ENCODE measurements at places on chromosomes 1 and 21. TPM values are rescaled to one million over a fixed set of nuclear protein-coding genes. Genes with fewer than 3 reads are reported as not detected.

MATN1 gene
- total RNA-seq = not detected

F5 gene
- 0.44 TPM for total RNA-seq

GRCh38 chr1:185670187-185670627 is 64.0 kb upstream of the HMCN1 start:
- H3K4me3 ChIP-seq = no peak overlapping the region
- no peak overlapping the region for H3K27ac ChIP-seq
- H3K36me3 ChIP-seq = no peaks in the 10 kb centered on the region
- H3K4me1 ChIP-seq = no peaks in the 10 kb centered on the region

DNA sequence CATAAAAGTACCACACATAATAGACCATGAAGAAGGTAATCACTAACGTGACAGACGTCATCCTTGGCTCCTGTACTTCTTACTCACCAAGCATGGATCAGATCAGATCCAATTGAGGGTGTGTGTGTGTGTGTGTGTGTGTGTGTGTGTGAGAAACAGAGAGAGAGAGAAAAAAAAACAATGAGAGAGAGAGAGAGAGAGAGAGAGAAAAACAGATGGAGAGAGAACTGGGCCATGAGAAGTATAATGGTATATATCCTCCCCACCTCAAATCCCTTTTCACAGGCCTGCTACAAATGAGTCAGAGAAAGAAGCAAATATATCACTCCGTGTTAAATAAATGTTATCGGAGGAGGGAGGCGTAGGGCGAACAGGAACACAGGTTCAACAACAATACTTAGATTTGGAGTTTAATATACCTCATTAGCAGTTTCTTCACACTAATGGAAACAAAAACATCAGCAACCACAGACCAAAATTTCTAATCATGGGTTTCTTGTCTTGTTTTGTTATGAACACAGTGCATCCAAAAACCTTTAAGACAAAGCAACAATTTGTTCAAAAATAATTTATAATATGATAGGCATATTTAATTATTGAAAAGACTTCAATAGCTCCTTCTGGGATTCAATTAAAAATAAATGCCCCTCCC is 45.3 kb downstream of the TIAM1 start:
- no peak overlapping the region for H3K4me3 ChIP-seq
- no peaks in the 10 kb centered on the region for H3K4me1 ChIP-seq
- H3K27ac ChIP-seq = no peak overlapping the region
- no peaks in the 10 kb centered on the region for H3K36me3 ChIP-seq
- no peak for DNase-seq
- no peaks in the 10 kb centered on the region for H3K27me3 ChIP-seq

DNA sequence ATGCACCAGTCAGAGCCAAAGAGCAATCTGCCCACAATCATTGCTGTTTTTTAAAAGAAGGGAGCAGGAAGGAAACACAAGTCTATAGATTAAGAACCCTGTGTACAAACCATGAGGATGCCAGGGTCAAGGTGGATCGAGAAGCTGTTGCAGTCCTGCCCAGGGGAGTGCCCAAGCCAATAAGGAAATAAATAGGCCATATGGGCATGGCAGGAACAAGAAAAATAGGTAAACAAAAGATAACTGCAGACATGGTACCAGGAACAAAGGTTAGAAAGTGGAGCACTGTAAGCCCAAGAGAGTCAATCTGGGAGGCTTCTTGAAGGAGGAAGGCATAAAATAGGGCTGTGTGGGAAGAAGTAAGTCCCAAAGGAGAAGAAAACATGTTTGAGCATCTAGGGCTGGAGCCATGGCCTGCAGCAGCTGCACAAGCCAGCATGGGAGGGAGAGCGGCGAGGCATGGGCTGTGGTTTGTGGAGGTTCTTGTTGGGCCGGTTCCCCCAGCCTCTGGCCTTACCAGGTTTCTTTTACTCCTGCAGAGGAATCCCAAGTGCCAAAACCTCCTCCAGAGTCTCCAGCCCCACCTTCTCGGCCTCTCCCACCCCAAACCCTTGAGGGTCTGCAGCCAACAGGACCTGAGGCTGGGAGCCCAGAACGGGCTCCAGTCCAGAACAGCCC is 13.6 kb downstream of the INAVA start:
- no peak overlapping the region for H3K4me3 ChIP-seq
- H3K27ac ChIP-seq = no peak overlapping the region
- DNase-seq = peak; percentile 67

- no peaks in the 10 kb centered on the region for H3K36me3 ChIP-seq
- no peak overlapping the region for H3K27ac ChIP-seq
- no peak overlapping the region for H3K4me3 ChIP-seq
- no peak for DNase-seq
- no peaks in the 10 kb centered on the region for H3K27me3 ChIP-seq
Observed at GRCh38 chr1:53655931-53656746, 82.8 kb downstream of the GLIS1 start.

GABRD gene
- total RNA-seq = not detected

GRCh38 chr1:202311875-202312635 is 29.7 kb downstream of the UBE2T start:
- no peak overlapping the region for H3K4me3 ChIP-seq
- no peaks in the 10 kb centered on the region for H3K27me3 ChIP-seq
- no peaks in the 10 kb centered on the region for H3K36me3 ChIP-seq
- peaks cover 8% of the 10 kb centered on the region for H3K4me1 ChIP-seq

DNA sequence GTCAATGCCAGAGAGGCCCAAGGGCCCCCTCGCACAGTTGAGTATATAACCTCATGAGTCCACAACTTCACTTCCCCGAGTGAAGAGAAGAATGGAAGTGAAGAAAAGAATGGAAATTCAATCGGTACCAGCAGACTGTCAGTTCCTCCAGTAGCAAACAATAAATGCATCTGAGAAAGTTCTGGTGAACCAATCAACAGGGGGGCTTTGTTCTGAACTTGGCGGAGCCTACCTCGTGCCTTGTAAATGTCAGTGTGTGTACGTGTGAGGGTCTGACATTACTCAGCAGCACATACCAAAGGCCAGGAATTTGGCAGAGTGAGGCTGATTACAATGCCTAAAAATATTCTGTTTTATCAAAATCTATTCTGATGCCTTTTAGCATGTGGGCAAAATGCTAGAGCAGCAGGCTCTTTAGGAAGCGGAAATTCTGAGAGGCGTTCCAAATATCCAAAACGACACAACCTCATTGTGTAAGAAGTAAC is 238.5 kb downstream of the LTN1 start:
- no peaks in the 10 kb centered on the region for H3K27me3 ChIP-seq
- H3K4me1 ChIP-seq = no peaks in the 10 kb centered on the region
- DNase-seq = no peak
- no peak overlapping the region for H3K4me3 ChIP-seq

GRCh38 chr1:30808067-30808662 is 50.6 kb upstream of the LAPTM5 start:
- H3K27me3 ChIP-seq = no peaks in the 10 kb centered on the region
- no peak overlapping the region for H3K4me3 ChIP-seq
- no peak for DNase-seq
- H3K36me3 ChIP-seq = no peaks in the 10 kb centered on the region
- H3K27ac ChIP-seq = no peak overlapping the region

DNA sequence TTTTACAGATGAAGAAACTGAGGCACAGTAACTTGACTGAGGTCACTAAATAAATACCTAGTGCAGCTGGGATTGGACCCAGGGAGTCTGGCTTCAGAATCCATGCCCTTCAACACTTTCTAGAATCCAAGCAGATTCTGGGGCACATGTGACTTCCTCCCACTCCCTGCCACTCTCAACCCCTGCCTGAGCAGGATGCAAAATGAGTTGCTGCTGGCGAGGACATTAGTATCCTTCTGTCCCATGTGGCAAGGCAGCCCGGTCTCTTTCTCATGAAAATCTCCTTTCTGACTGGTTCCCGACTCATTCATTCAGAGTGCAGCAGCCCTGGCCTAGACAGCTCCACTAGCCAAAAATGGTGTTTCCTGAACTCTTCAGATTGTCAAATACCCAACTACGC is 28.4 kb downstream of the TNNT2 start:
- H3K36me3 ChIP-seq = no peaks in the 10 kb centered on the region
- no peak overlapping the region for H3K4me3 ChIP-seq
- H3K27me3 ChIP-seq = no peaks in the 10 kb centered on the region
- DNase-seq = no peak
- no peak overlapping the region for H3K27ac ChIP-seq
- no peaks in the 10 kb centered on the region for H3K4me1 ChIP-seq

DNA sequence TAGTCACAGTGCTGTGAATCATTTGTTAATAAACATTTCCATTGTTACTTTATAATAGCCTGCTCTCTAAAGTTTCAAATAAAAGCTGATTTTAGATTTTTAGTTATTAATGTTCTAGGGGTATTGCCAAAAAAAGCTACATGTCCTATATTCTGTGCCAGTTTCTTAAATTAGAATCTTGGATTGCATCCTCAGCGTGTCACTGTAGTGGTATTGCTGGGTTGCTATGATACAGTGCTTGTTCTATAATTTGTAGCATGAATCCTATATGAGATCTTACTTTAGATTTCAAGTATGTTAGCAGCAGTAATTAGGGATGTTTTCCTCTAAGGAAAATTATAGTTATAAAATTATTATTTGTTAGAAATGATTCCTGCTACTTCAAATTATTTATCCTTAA is 16.4 kb downstream of the PPP2R5A start:
- no peaks in the 10 kb centered on the region for H3K4me1 ChIP-seq
- H3K4me3 ChIP-seq = no peak overlapping the region
- no peaks in the 10 kb centered on the region for H3K36me3 ChIP-seq
- DNase-seq = no peak
- H3K27me3 ChIP-seq = no peaks in the 10 kb centered on the region
- no peak overlapping the region for H3K27ac ChIP-seq

DNA sequence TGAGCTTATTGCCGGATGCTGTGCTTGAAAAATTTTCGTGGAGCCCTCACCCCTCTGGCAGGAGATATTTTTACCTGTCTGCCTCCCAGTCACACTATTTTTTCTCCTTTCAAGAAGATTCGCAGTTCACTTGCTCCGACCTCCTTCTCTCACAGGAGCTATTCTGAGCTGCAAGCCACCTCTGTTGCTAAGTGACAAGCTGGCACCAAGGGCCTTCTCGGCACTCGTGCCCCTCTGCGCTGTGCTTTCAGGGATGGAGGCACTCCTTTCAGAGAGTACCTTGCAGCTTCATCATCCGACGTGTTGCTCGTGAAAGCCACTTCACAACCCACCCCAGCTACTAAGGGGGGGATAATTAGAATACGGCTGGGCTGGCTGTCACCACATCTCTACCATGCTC is 11.6 kb downstream of the SLC6A17 start:
- peaks cover 4% of the 10 kb centered on the region for H3K27me3 ChIP-seq
- no peaks in the 10 kb centered on the region for H3K36me3 ChIP-seq
- H3K4me3 ChIP-seq = no peak overlapping the region
- H3K27ac ChIP-seq = no peak overlapping the region
- DNase-seq = no peak
- H3K4me1 ChIP-seq = no peaks in the 10 kb centered on the region

DNA sequence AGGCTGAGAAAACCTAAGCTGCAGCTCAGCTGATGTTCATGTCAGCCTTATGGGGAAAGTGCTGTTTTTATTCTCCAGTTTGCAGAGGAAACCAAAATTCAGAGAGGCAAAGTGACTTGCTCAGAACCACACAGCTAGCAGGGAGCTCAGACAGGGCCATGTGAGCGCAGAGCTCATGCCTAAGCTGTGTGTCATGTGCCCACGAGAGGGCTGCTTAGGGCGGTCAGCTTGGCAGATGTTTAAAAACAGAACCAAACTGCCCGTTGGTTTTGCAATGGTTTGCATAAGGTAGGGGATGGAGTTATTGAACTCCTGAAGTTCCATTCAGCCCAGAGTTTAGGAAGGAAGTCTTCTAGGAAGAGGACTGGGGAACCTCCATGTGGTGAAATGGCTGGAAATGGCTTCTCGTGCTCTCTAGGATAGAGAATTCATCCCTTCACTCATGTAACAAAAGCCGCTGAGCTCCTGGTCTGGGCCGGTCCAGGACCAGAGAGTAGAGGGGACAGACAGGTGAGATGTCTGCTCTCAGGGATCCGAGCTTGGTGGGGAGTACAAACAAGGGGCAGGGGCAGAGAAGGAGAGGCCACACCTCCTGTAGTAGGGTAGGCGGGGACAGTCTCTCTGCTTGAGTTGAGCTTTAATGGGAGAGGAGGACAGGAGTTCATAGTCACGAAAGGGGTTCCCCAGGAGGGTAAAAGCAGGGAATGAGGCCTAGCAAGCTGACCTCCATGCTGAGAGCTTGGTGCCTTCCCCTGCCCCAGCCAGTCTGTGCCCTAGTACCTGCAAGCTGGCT is 46.9 kb downstream of the ARHGEF10L start:
- H3K27ac ChIP-seq = peak overlapping the region; percentile 94
- H3K27me3 ChIP-seq = no peaks in the 10 kb centered on the region
- H3K36me3 ChIP-seq = no peaks in the 10 kb centered on the region
- DNase-seq = no peak
- no peak overlapping the region for H3K4me3 ChIP-seq
- no peaks in the 10 kb centered on the region for H3K4me1 ChIP-seq

GRCh38 chr1:44785501-44786137 is 2.4 kb downstream of the BEST4 start:
- peak overlapping the region; percentile 69 for H3K4me3 ChIP-seq
- DNase-seq = no peak
- H3K27ac ChIP-seq = peak overlapping the region; percentile 77
- no peaks in the 10 kb centered on the region for H3K4me1 ChIP-seq

DNA sequence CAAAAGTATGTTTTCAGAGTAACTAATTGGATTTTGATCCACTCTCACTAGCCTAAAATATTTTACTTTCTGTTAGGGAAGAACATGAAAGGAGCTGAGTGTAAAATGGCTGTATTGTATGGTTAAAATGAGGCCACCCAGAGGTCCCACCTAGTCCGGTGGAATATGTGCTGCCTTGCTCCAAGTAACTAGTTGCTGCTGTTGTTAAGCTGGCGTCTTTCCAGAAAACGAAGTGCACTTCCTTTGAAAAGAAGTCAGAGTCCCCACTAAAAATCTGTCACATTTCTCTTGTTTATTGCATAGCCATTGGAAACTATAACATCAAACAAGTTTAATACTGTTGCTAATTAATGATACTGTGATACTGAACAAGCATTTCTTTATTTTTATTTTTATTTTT is 3.2 kb downstream of the SLC25A33 start:
- DNase-seq = no peak
- no peaks in the 10 kb centered on the region for H3K4me1 ChIP-seq
- H3K4me3 ChIP-seq = no peak overlapping the region

- no peaks in the 10 kb centered on the region for H3K4me1 ChIP-seq
- H3K27ac ChIP-seq = no peak overlapping the region
- H3K27me3 ChIP-seq = no peaks in the 10 kb centered on the region
- no peak for DNase-seq
- H3K36me3 ChIP-seq = no peaks in the 10 kb centered on the region
Observed at GRCh38 chr1:176843352-176844297, 320.9 kb downstream of the ASTN1 start.

ATP6V1G3 gene
- not detected for total RNA-seq

Data from breast epithelium (tissue), 4 donors.